Hematopoietic multipotent progenitor cell (in vitro differentiated cells): ENCODE measurements at places on chromosomes 7 and 10.

GRCh38 chr7:151662251-151662826 lies 142.6 kb upstream of the RHEB start:
- DNase-seq, result no peak

DNA sequence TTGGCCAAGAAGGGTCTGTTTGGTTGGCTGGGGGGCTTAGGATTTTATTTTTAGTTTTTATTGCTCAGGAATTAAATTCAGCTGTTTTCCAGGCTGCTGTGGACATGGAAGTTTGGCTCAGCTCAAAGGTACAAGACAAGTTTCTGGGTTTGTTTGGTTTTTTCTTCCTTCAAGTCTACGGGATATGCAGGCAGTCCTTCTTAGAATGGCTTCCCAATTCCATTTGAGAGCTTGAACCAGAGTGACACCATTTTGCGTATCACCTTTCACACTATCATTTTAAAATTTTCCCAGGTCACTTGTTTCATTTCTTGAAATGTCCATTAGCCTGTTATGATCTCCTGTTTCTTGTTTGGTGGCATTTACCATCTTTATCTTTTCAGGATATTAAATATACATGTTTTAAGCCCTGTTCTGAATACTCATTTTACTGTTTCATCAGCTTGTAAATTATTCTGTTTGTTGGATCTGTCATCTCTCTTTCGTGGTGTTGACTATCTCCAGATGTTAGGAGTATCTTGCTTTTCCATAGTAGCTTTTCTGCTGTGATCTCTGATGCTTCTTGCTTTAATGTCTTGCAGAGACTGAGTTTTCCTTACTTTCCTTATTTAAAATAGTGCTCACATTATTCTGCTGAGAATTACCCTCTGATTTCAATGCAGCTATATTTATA lies 9.4 kb upstream of the TMEM168 start:
- DNase-seq, result no peak

- no peak for DNase-seq
Measured at GRCh38 chr10:98572594-98572993, 125.9 kb upstream of the HPS1 start.

DNA sequence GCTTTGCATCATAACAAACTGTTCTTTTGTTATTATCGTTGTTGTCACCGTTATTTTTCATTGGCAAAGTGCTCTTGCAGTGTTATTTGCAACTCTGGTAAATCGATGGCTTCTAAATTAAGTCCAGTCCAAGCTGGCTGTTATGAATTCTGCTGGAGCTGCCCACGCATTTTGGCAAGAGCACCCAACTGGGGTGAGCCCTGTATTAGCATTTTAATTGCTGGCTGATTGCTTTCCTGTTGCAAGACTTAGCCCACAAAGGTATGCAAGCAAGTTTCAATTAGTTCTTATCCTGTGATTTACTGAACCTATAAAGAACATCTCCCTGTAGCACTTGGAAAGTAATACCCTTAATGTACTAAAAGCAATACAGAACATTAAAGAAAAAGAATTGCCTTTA lies 226.8 kb downstream of the ACTR3B start:
- no peak for DNase-seq

DNA sequence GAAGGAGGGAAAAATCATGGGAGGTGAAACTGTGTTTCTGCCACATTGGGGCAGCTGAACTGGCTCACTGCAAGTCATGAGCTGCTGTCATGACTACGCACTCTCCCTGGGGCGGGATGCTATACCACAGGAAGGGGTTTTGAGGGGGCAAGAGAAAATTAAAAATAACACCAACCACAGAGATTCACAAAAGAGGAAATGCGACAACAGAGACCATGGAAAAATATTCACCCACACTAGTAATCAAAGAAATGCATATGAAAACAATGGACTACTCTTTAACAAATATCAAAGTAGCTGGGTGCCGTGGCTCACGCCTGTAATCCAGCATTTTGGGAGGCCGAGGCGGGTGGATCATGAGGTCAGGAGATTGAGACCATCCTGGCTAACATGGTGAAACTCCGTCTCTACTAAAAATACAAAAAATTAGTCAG lies 65.2 kb upstream of the TM9SF3 start:
- DNase-seq, result peak; percentile 88

GRCh38 chr7:83359108-83359507 lies 196.4 kb upstream of the PCLO start:
- DNase-seq, result no peak

- peak; percentile 44 for DNase-seq
Measured at GRCh38 chr7:105268056-105268455, 120.7 kb downstream of the SRPK2 start.

GRCh38 chr7:133139350-133139749 lies 57.5 kb upstream of the CHCHD3 start:
- DNase-seq, result no peak

GRCh38 chr7:43585562-43585961 lies 2.7 kb downstream of the STK17A start:
- DNase-seq, result no peak

DNA sequence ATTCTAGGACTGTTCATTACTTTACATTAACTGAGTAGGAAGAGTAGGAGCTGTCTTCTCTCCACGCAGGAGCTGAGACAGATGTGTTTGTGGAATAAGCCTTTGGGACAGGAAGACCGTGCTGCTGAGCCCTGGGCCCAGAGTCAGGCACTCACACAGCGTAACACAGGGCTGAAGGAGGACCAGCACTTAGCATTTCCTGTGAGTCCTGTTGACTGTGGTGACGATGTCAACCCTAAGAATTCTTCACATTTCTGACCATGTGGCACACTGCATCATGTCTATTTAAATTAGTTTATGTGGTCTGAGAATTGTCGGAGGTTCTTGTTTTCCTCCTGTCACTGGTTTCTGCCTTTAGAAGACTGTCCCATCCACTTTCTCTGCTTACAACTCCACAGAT lies 117.2 kb downstream of the PIP4K2A start:
- no peak for DNase-seq

- DNase-seq, result no peak
Measured at GRCh38 chr10:110360857-110361474, 56.2 kb upstream of the SMNDC1 start.

DNA sequence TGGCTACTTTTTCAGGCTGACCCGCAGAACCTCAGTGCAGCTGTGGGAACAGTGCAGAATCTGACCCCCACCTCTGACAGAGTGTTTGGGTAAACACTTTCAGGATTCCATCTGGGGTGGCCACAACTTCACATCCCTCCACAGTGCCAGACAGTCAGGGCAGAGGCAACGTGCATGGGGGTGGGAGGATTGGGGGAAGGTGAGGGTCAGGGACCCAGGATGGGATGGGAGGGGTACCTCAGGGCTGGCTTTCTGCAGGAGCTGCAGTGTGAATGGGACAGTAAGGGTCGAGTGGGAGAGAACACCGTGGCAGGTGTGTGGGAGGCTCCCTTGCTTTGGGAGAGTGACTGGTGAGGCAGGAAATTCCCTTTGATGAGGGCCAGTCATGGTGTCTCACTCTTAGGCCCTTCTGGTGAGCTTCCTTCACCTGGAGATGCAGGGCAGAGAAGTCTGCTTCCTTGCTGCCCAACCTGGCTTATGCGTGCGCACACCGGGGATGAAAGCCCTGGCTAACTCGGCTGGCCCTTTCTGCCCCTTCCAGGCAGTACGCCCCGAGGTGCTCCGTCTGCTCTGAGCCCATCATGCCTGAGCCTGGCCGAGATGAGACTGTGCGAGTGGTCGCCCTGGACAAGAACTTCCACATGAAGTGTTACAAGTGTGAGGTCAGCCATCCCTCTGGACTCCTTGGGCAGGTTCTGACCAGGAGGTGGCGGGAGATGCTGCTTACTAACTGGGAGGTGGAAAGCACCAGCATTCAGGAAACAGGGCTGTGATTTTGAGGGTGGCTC lies 8.4 kb downstream of the ZYX start:
- DNase-seq, result no peak

DNA sequence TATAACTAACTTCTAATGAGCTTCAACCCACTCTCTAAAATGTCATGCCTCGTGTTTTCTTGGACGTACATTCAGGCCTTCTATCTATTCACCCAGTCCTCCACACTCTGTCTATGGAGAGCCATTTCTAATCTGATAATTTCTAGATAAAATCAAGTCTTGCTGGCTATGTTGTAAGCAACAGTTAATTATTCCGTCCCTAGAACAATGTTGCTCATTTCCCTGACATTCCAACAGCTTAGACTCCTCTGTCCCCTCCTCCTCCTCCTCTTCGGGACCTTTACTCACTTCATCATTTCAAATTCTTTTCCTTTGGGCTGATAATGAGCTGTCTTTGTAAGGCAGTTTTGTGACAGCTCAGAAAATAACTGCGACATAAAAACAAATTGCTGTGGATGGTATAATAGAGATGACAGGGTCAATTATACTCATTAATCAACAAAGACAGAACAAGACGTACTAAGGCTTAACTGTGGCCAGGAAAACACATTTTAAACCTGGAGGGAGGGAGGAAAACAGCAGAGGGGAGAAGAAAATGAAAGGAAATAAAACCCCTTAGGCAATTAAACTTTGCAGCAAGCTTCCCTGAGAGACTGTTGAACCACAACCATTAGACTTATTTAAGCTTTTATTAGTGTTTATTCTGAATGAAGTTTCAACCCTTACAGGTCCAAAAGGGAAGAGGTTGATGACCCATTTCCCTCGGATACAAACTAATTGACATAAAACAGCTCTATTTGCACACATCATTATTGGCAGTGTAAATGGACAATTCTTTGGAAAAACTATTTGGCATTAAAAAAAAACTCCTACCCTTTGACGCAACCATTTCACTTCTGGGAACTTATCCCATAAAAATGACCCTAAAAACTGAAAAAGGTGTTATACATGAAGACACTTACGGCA lies 179.1 kb downstream of the SFMBT2 start:
- no peak for DNase-seq

GRCh38 chr10:113644185-113645120 lies 19.4 kb downstream of the NRAP start:
- DNase-seq, result no peak

DNA sequence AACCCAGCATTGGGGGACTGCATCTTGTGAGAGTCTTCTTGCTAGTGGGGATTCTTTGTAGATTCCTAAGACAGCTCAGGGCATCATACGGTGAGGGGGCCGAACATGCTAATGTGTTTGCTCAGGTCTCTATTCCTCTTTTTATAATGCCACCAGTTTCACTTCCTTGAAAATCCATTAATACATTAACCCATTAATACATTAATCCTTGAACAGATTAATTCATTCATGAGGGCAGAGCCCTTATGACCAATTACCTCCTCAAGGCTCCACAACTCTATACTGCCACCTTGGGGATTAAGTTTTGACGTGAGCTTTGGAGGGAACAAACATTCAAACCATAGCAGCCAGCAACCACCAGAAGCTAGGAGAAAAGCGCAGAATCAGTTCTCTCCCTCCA lies 67.2 kb upstream of the POT1 start:
- no peak for DNase-seq

- no peak for DNase-seq
Measured at GRCh38 chr10:102113956-102114857, 6.0 kb downstream of the LDB1 start.

DNA sequence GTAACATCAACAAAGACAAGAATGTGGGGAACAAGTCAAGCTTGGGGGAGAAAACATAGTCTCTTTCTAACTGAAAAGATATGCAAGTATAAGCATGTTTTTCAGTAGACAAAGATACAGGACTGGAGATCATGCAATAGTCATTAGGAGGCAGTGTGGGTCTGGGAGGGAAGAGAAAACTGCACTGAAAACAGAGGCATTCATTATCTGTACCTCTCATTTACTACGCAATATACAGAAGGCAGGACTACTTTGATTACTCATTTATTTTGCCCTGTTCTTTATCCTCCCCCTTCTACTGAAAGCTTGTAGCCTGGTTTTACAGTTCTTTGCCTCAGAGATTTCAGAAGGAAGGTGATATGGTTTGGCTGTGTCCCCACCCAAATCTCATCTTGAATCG lies 341.2 kb downstream of the CRPPA start:
- no peak for DNase-seq

DNA sequence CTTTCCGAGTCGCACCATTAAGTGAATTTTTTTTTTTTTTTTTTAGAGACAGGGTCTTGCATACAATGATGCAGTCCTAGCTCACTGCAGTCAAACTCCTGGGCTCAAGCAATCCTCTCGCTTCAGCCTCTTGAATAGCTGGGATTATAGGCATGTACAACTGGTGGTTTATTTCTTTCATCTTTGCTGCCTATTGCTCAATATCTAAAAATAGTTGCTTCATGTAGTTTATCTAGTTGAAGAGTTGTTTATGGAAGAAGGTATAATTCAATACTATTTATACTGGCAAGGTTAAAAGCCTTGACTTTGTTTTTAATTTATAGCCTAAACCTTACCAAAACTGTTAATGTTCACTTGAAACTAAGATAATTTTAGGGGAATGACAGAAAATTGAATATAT lies 66.9 kb downstream of the SEMA3D start:
- DNase-seq, result no peak

DNA sequence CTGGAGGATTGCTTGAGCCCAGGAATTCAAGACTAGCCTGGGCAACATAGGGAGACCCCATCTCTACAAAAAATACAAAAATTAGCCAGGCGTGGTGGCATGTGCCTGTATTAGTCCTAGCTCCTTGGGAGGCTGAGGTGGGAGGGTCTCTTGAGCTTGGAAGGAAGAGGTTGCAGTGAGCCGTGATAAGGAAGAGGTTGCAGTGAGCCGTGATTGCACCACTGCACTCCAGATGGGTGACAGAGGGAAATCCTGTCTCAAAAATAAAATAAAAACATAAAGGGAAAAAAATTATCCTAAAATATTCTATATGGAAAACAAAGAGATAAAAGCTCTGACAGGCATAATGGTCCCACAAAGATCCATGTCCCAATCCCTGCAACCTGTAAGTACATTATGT lies 87.9 kb upstream of the KAT6B start:
- DNase-seq, result peak; percentile 28

GRCh38 chr10:78528749-78529204 lies 495.1 kb downstream of the RPS24 start:
- DNase-seq, result no peak

- no peak for DNase-seq
Measured at GRCh38 chr7:69643708-69644445, 45.6 kb downstream of the AUTS2 start.

DNA sequence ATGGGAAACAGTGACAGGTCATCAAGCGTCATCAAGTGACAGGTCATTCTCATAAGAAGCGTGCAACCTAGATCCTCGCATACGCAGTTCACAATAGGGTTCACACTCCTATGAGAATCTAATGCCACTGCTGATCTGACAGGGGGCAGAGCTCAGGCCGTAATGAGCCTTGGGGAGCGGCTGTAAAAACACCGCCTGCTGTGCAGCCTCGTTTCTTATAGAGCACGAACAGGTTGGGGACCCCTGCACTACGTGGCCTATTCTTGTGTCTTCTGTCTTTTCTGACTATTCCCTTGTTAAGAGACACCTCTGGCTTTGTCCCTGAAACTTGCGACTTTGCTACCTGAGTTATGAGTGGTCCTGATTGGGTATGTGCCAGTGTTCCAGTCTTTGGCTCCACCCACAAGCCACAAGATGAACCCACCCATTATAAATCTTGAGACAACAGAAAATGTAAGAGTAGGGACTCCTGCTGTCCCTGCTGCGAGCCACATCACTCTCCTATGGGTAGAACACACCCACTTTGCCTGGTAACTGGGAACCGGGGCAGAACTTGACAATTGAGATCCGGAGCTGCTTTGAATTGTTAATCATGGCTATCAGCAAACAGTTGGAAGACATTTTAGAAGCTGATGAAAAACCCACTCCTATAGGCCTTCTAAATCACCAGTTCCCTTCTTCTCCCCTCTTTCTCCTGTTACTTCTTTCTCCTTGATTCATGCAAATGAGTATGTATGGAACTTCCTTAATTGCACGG lies 55.8 kb upstream of the EXOC4 start:
- DNase-seq, result no peak
